ENCODE measurements at places on chromosomes 6 and 20.

DNA sequence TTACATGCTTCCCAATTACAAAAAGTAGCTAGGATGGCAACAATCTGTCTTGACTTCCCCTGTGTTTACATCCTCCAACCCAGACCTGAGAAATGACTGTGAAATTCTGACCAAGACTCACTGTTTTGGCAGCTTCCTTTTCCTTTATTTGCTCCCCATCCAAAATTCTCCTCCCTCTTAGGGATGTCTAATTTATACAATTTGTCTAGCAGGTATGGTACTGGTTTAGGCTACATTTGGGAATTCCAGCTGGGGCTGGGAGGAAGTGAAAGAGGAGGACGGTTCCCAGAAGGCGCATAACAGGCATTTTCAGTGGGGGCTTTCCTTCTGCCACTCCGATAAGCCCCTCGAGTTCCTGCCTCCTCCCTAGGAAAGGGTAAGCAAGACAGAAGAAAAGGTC is 231.5 kb upstream of the BTBD3 start:
- no peak for DNase-seq

DNA sequence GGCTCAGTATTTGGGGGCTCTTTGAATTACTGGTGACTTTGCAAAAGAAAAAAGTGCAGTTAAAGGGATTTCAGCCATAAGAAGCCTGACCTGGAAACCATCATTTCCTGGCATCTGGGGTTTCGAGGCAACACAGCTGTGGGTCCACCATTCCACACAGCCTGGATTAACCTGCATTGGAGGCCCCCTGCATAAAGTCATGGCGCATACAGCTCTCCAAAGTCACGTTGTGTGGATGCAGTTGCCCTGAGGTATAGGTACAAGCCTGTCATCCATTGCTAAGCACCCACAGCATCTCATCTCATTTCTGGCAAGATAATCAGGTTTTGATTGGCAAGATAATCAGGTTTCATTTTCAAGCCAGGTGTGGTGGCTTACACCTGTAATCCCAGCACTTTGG is 54.5 kb upstream of the TAGAP start:
- no peak for DNase-seq

DNA sequence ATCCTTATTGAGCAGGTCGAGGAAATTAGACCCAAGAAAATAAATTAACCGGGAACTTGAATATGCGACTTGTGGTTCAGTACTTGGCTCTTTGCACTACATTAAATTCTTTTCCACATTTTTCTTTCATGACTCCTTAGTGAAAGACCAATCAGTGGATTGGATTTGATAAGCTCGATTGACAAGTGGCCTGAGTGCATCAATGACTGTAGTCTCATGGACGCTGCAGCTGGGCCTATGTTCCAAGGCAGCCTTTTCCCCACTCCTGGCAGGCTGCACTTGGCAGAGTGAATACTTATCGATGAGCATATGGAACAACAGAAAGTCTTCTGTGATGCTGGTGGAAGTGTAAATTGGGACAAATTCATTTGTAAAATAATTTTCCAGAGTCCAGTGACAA is 210.8 kb upstream of the EXOC2 start:
- no peak for DNase-seq

DNA sequence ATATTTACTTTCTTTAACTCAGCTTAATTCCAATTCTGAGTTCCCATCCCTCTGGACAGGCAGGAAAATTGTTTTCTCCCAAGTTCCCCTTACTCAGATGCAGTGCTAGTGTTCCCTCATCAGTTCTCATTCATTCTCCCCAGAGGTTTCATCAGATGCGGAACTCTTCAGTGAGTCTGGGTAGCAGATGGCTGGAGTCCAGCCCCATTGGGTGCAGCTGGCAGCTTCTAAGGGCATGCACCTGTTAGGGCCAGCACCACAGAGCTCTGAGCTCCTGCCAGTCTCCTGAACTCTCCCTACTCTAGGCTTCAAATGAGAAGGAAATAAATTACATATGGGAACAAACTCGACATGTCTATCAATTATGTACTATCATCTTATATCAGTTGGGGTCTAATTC is 76.6 kb downstream of the SOD2 start:
- DNase-seq: no peak

GRCh38 chr6:108492131-108492766 is 68.5 kb upstream of the FOXO3 start:
- no peak for DNase-seq

GRCh38 chr6:10259671-10260070 is 155.2 kb downstream of the TFAP2A start:
- no peak for DNase-seq

DNA sequence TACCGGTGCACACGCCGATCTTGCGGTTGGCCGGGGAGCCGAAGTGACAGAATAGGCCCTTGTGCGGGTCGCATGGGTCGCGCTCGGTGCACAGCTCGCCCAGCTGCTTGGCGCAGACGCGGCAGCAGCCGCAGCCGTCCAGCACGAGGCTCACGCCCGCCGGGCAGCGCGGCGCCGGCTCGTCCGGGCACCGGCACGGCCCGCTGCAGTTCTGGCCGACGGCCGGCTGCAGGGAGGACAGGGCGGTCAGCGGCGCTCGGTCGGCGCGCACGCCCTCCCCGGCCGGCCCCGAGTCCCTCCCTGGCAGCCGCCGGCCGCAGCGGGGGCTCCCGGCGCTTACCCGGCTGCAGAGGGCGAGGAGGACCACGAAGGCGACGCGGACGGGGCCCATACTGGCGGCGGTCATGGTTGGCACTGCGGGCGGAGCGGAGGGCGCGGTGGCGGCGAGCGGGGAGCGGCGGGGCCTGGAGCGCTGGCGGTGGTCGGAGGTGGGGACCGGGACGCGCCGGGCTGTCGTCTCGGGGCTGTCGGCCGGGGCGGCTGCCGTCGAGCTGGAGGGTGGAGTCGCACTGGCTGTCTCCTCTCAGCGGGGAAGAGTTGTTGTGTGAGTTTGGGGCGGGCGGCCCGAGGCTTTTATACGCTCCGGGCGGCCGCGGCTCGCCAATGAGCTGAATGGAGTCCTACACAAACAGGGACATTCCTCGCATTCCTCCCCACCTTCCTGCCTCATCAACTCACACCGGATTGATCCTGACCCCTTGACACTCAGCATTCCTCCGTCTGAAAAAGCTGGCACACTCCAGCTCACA is at the start of gene CCN2:
Gene CCN2 (minus strand): TSS at position 606 of the 809 bp plus-strand sequence. CDS start 200 bp downstream, at position 406.
- no peak for DNase-seq

DNA sequence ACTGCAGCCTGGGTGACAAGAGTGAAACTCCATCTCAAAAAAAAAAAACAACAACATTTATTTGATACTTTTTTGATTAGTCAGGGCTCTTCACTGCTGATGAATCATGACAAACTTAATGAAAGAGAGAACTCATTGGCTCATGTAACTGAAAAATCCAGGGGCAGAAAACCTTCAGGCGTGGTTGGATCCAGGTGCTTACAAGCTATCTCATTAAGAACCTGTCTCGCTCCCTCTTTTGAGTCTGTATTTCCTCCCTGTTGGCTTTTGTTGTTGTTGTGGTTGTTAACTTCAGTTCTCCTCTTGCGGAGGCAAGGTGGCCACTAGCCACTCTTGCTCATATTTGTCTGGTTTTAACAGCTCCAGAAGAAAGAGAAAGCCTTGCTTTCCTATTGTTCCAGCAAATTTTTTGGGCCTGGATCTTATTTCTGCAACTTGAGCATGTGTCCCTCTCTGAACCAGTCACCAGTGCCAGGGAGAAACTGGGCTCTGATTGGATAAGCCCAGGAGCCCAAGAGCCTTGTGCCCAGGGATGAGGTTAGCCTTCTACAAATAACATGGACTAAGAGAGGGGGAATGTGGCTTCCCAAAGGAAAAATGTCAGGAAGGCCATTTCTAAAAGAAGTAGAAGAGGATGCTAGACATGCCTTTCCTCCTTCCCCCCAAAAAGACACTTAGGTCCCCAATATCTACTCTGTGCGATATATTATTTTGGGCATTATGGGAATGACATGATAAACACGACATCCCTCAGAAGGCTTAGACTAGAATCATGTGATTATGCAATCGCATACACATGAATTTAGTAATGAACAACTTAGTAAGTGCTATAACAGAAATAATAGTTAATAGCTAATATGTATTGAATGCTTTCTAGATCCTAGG is 64.5 kb downstream of the PHACTR2 start:
- no peak for DNase-seq

GRCh38 chr6:40054186-40054585 is 119.9 kb upstream of the MOCS1 start:
- DNase-seq: no peak
